ENCODE measurements at places on chromosomes 7 and 10.

DNA sequence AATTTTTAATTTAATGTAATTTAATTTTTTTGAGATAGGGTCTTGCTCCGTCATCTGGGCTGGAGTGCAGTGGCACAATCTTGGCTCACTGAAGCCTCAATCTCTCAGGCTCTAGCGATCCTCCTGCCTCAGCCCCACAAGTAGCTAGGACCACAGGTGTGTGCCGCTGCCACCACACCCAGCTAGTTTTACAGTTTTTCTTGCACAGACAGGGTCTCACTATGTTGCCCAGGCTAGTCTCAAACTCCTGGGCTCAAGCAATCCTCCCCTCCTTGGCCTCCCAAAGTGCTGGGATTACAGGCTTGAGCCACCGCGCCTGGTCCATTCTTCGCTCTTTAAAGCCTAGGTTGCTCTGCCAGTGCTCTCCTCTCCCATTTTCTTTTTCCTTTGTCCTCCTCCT lies 12.9 kb downstream of the CALML3 start:
- no peak for DNase-seq

DNA sequence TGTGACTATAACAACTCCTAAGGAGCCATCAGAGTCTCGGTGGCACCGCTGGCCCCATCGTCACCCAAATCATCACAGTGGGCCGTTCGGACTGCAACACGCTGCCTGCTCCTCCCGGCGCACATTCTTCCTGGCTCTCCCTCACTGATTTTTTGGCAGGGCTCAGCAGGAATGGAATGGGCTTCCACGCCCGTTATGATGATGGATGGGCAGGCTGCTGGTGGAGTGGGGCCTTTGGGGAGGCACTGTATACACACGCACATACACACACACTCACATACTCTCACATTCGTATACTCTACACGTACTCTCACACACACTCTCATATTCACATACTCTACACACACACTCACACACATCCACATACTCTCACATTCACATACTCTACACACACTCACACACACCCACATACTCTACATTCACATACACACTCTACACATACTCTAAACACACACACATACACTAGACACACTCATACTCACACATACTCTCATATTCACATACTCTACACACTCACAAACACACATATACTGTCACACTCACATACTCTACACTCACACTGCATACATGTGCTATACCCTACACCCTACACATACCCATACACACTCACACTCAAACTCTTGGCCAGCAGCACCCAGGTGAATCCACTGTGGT lies 99.8 kb downstream of the KCNMA1 start:
- DNase-seq: no peak

DNA sequence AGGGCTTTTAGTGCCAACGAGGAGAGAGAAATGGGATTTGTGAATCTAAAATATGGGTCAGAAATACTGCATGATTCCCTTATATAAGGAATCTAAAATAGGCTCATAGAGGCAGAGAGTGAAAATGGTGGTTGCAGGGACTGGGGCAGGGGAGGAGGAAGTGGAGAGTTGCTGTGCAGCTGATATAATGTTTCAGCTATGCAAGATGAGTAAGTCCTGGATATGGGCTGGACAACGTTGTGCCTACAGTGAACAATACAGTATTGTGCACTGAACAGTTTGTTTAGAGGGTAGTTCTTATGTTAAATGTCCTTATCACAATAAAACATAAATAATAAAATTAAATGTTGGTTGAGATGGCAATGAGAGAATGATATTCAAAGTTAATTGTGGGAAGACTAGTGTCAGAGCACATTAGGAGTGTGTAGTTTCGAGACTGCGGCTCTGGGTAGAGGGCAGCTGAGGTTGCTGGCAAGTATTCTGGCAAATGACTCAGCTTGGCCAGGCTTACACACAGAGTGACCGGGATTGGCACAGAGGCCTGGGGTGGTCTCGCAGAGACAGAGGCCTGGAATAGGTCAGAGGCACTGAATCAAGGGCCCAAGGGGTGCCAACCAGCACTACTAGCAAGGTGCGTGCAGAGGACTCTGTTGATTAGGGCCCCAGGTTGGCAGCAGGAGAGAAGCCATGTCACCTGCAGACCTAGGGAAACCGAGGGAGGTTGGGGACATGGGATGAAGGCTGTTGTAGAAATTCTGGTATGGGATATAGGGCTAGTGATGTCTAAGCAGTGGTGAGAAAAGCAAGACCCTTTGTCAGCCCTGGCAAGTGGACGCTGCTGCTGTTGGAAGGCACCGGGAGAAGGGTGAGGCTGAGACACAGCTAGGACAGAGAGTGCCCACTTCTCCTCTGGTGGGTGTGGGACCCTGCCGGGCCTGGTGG lies 2.8 kb upstream of the DEPP1 start:
- DNase-seq: no peak

DNA sequence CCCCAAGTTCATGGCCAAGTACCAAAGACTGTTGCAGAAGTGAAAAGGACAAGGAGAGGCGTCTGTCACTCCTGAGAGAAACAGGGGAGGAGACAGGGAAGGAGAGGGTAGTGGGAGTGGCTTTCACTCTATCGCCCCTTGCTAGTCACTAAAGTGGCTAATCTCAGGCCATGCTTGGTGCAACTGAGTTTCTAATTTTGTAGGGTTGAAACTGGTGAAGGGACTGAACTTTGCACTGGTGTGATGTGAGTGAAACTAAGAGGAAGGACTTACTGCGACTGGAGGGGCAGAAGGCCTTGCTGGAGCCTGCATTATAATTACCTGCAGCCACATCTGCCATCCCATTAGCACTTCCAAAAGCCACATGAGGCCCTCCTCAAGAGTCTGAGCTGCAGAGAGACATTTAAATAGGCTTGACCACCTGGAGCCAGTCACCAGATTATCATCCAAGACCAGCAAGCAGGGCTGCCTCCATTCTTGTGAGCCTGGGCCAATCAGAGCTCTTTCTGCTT lies 107.2 kb upstream of the EEPD1 start:
- no peak for DNase-seq

DNA sequence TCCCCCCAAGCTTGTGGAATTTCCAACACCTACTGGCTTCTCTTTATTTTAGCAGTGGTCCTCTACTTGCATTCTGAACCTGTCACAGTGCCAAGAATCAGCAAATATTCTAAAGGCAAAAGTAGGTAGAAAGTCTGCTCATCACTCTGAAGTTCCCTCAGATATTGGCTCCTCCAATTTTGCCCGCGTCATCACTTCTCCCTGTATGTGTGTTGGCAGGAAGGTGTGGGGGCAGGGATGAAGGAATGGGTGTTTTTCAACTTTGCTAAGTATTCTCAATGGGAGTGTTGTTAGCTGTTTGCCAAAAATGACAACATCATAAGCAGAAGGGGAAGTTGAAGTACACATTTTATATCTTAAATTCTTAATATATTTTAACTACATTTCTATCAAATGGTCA lies 226.2 kb downstream of the POLR1F start:
- DNase-seq: no peak

GRCh38 chr10:35606430-35606829 lies 1.3 kb downstream of the GJD4 start:
- DNase-seq: no peak

- DNase-seq: no peak
Measured at GRCh38 chr7:80841423-80841955, 77.4 kb downstream of the SEMA3C start.

DNA sequence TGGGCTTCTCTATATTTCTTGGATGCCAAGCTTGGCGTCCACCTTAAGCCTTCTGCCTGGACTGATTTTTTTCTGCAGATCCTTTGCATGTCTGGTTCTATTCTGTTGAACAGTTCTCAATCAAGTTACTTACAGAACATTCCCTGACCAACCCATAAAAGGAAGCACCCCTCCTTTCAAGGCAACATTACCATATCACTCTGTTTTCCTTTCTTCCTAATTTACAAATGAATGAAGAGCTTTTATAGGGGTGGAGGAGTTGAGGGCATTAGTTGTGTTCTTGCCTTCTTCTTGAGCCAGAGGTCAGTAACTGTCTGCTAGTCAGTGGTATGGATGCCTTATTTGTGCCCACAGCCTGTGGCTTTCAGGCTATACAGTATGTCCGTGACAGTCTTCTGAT lies 361.0 kb downstream of the PHTF2 start:
- DNase-seq: no peak

DNA sequence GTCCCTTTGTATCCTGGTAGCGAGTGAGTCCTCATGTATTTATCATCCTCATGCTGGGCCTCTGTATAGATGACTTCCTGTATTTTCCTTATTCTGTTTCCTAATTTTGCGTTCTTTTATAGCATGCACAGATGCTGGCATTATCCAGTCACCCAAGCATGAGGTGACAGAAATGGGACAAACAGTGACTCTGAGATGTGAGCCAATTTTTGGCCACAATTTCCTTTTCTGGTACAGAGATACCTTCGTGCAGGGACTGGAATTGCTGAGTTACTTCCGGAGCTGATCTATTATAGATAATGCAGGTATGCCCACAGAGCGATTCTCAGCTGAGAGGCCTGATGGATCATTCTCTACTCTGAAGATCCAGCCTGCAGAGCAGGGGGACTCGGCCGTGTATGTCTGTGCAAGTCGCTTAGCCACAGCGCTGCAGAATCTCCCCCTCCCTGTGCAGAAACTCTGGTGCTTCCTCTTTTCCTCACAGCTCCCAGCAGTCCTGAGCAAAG lies 183.1 kb upstream of the PRSS58 start:
- no peak for DNase-seq

- DNase-seq: no peak
Measured at GRCh38 chr7:140247559-140247958, 70.8 kb upstream of the KDM7A start.

DNA sequence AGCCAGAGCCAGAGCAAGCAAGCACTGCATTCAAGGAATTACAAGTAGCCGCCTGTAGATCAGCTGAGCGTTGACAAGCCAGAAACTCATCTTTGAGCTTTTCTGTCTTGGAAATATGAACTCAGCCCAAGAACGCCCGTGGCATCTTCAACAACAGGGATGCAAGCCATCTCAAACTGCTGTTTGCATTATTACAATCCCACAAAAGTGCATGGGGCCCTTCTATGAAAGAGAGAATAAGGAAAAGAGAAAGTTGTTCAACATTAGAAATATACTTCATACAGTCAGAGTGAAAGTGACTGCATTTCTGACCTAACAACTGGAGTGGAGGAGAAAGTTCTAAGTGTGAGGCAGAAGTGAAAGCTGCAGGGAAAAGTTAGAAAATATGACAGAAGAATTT lies 6.5 kb downstream of the SGCE start:
- DNase-seq: no peak

GRCh38 chr7:140542228-140542603 lies 62.9 kb upstream of the MKRN1 start:
- no peak for DNase-seq

DNA sequence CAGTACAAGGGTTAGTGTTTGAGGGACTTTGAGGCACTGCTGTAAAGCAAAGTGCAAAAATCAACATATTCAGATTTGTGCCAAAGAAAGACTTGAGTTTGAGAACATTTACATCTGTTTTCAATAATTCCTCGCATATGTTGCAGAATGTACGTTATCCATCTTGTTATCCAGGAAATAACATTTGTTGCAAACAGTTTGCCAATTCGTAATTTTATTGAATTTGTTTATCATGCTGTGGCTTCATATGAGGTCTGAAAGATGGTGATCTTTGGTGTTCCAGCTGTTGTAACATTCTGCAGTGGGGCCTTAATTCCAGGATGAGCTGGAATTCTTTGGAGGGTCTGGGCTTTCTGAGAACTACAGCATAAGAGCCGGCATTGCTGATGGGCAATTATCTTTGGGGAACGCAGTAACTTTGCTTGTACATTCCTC lies 396.2 kb downstream of the LRMDA start:
- DNase-seq: peak; percentile 11

DNA sequence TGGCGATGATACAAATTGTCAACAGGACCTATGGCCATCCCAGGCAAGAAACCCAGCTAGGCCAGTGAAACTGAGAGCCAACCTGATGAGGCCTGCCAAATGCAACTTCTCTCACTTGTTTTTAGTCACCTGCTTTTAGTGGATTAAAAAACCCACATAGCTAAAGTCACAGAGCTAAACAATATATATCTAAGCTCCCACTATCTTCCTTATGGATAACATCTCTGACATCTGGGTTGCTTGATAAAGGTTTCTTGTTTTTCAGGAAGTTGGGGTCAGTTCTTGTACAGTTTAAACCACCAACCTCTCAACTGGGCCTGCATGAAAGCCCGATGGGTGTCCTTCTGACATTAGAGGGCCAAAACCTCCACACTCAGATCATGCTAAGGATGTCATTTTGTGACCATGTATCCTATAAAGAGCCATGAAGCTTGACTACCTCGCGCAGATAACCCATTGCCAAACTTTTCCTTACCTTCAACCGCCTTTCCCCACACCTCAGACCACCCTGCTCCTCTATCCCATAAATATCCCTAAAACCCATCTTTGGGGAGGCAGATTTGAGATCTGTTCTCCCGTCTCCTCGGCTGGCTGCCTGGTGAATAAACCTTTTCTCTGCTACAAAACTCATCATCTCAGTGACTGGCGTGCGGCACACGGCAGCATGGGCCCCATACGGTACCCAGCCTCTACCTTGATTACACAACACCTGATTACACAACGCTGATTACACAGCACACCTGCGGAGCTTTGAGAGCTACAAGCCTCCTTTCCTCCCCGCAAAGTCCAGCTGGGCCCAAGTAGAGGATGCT lies 797 bp upstream of the STMP1 start:
- no peak for DNase-seq

DNA sequence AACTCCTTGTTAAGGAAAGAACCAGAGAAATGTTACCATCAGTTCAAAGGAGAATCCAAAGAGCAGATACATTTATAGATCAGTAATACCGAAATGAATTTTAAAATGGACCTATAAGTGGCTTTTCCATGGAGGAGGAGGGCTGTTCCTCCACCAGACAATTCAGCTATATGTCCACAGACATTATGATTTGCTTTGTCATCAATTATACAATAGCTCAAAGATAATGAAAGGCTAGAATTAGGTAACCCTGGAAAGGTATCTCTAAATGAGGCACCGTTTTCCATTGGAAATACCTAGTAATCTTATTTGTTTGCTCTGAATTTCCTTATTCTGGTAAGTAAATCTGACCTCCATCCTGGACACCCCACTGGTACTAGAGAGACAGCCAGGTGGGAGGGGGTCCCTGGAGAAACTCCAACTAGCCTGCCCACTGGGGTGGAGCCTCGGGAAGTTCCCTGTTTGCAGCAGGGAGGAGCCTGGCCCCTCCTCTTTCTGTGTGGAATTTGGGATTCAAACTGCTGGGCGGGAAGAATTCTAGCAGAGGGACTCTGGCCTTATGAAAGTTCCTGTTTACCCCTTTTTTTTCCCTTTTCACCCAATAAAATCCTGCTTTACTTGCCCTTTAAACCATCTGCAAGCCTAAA lies 218.0 kb downstream of the PHF14 start:
- DNase-seq: no peak

- DNase-seq: peak; percentile 33
Measured at GRCh38 chr7:34131371-34131770, 226.0 kb downstream of the BMPER start.
